ENCODE measurements at places on chromosomes 2 and 18. TPM values are rescaled to one million over a fixed set of nuclear protein-coding genes. Genes with fewer than 3 reads are reported as not detected.

DNA sequence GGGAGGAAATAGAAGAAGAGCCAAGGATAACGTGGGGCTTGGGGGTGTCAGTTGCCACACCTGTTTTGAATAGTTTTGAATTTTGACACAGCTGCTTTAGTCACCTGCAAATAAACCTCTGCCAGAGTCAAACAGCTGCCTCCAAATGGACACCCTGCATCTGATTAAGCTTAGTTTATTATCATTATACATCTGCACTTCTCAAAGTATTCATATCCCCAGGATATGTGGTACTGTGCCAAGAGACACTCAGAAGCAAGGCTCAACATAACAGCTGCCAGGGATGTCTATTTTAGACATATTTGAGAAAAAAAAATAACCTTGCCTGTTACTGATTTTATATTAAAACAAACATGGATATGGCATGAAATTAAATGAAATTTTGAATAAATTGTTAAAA lies 122.5 kb upstream of the WDR75 start:
- no peak for DNase-seq

- no peak for DNase-seq
Observed at GRCh38 chr2:19669559-19669958, 232.2 kb downstream of the TTC32 start.

DNA sequence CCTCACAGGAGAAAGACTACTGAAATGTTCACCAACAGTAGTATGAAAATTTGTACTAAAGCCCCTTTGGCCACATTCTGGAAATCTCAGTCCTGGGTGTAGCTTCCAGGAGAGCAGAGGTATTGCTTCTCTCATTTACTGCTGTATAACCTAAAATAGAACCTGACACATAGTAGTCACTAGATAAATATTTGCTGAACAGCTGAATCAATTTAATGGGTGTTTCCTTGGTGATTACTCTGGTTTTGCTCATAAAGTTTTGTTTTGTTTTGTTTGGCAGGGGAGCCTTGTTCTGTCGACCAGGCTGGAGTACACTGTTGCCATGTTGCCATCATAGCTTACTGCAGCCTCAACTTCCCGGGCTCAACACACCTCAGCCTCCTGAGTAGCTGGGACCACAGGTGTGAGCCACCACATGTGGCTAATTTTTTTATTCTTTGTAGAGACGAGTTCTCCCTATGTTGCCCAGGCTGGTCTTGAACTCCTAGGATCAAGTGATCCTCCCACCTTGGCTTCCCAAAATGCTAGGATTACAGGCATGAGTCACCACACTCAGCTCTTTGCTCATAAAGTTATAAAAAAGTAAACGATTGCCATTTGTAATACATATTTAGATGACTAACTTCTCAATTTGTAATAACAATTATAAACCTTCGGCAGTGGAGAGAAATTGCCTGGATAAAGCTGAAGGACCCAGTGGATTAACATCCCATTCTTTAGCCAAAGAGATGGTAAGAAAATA lies 11.5 kb upstream of the PARD3B start:
- no peak for DNase-seq

SIX3 gene
- total RNA-seq, result not detected

DNA sequence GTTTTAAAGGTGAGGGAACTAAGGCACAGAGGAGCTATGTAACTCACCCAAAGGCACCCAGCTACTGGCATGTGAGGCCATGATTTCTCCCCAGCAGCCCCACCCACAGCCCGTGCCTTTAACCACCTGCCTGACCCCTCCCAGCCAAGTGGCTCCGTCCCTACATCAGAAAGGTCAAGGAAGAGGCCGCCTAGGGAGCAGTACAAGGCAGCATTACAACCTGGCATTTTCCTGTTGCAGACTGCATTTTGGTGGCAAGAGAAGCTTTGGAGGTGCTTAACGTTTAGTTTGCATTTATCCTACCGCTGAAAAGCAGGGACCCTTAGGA lies 17.5 kb downstream of the STEAP3 start:
- no peak for DNase-seq

- DNase-seq, result no peak
Observed at GRCh38 chr2:229265727-229266126, 5.4 kb downstream of the PID1 start.

DNA sequence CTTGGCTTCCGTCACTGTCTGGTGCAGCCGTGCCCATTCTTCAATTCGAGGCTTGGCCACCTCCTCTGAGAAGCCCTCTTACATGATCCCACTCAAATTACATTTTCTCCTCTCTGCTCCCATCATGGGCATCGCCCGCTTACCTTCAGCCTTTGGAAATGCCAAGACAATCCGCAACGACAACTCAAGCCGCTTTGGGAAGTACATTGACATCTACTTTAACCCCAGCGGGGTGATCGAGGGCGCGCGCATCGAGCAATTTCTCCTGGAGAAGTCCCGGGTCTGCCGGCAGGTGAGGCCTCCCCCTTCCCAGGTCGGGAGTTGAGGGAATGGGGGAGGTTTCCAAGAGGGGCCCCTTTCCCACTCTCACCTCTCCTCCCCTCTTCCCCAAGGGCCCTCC lies 38.3 kb downstream of the MYO7B start:
- DNase-seq, result no peak

GRCh38 chr2:163665817-163666216 lies 70.0 kb downstream of the FIGN start:
- no peak for DNase-seq

GRCh38 chr18:68172842-68173549 lies 541.9 kb downstream of the TMX3 start:
- DNase-seq, result no peak

LRRC30 gene
- total RNA-seq, result not detected

IL1F10 gene
- total RNA-seq, result not detected

GRCh38 chr2:44941551-44942234 lies at the start of gene SIX3:
Gene SIX3 (plus strand): TSS chr2:44941702. CDS start chr2:44942105, 403 bp downstream.
- no peak for DNase-seq

DNA sequence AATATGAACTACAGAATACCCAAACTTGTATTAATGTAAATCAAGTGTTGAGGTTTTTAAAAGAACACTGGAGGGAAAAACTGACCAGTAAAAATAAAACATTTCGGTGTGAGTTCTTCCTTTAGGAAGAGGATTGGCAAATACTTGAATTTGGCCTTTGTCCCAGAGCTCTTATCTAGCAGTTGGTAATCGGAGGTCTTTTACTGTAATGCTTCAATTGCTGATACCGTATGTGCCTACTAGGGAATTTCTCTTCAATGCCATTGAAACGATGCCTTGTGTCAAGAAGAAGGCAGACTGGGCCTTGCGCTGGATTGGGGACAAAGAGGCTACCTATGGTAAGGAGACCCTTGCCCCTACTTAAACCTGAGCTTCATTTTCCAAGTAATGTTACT lies 4.1 kb downstream of the RRM2 start:
- no peak for DNase-seq

CNDP1 gene
- not detected for total RNA-seq

- DNase-seq, result no peak
Observed at GRCh38 chr2:160141419-160141818, 58.7 kb downstream of the ITGB6 start.

All from ovary (tissue), 10 donors.